ENCODE measurements at places on chromosomes 5 and 9.
A peak's percentile ranks its signal among the peaks of the same experiment; 100 is the strongest.

GRCh38 chr5:23014825-23015224, 161.7 kb upstream of the CDH12 start:
- DNase-seq, result no peak

DNA sequence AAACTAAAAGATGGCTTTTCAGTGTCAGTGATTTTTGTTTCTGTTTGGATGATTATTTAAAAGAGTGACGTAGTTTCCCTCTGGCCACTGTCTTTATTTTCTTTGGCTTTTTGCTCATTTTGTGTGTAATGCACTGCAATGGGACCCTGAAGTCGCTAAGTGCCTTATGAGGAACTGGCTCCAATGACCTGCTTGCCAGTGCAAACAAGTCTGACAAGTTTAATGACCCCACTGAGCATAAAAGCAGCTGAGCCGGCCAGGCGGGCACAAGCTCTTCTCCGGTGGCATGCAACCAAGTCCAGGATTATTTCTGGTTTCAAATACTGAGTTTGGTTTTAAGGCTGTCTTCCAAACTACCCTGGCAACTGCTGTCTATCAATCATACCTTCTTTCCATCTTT, 15.6 kb upstream of the GNA14 start:
- DNase-seq, result no peak

DNA sequence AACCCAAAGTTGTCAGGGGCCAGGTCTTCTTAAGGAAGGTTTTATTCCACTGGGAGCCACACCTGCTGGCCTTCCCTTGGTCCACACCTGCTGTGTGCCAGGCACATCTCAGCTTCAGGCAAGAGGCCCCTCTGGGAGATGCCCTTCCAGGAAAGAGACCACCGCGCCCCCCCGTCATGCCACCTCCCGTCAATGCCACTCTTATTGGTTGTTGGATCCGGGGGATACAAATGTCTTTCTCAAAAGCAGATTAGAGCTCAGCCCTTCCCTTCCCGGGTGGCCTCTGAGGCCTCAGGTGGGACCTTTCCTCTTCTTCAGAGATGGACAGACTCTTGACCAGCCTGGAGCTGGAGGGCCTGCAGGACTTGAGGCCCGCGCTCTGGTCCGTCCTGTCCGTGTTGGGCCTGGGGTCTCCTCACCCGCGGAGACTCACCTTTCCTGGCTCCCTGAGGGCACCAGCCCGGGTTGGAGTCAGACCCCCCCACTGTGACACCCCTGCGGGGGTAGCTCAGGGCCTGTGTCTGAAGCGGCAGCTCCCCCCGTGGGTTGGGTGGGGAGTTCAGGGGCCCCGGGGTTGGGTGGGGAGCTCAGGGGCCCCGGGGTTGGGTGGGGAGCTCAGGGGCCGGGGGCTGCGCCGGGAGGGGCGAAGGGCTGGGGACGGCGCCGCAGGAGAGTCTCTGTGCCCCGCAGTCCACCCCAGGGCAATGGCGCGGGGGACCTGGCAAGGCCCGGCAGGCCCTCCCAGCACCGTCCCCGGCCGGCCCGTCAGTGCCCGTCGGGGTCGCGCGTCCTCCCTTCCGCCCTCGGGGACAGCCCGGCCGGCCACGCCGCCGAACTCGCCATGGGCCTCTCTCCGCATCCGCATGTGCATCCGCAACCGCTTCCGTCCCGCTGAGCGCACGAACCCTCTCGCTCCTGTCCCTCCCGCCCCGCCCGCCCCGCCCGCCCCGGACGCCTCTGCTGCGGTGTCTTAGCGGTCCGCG, 3.7 kb upstream of the SLC9A3 start:
- DNase-seq, result no peak

GRCh38 chr5:131067636-131068035, 97.4 kb downstream of the HINT1 start:
- no peak for DNase-seq

GRCh38 chr5:105032917-105033316, 1470.3 kb upstream of the NUDT12 start:
- no peak for DNase-seq

GRCh38 chr9:72589667-72590521, 68.5 kb downstream of the TMC1 start:
- peak; percentile 35 for DNase-seq

DNA sequence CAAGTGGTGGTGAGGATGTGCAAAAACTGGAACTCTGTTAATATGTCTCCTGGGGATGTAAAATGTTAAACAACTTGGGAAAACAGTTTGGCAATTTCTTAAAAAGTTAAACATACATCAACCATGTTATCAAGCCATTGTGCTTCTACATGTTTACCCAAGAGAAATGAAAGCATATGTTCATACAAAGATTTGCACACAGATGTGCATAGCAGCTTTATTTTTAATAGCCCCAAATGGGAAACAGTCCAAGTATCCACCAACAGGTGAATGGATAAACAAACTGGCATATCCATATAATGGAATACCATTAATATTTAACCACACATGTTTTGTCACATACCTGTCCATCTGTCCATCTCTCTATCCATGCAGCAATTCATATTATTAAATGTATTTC, 6.2 kb downstream of the VPS13A start:
- no peak for DNase-seq

- no peak for DNase-seq
These were observed 110.5 kb downstream of the PHF2 start for GRCh38 chr9:93686880-93687236.

DNA sequence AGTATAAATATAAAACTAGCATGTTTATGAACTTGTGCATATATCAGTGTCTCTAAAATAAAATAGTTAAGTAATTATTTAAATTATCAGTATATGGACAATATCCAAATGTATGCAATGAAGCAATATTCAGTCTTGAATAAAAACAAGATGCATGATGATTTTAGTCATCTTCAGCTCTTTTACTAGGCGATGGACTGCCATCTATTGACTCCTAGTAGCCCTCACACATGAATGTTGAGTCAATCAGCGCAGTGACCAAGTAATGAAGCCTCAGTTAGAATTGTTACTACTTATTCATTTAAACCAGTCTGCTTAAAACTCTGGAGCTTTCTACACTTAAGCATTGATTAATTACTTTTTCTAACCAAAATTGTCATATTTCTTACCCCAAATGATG, 92.9 kb upstream of the GRHPR start:
- peak; percentile 58 for DNase-seq

GRCh38 chr5:177116631-177117373, 16.8 kb upstream of the NSD1 start:
- peak; percentile 95 for DNase-seq

DNA sequence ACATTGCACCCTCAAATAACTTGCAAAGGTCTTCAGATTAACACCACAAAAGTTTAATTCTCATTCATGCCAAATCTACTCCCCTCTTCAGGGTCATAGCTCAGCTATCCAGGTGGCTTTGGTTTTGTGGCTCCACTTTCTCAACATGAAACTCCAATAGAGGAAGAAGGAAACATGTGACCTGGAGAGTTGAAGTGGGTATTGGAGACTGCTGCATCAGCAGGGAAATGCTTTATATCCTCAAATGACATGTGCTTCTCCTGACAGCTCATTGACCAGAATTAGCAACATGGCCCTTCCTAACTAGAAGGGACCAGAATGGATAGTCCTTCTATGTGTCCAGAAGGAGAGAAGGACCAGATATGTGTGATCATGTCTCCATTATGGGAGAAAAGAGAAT, 73.6 kb downstream of the TLR4 start:
- no peak for DNase-seq

- DNase-seq, result no peak
These were observed 511.2 kb upstream of the GRAMD2B start for GRCh38 chr5:125912028-125912427.

DNA sequence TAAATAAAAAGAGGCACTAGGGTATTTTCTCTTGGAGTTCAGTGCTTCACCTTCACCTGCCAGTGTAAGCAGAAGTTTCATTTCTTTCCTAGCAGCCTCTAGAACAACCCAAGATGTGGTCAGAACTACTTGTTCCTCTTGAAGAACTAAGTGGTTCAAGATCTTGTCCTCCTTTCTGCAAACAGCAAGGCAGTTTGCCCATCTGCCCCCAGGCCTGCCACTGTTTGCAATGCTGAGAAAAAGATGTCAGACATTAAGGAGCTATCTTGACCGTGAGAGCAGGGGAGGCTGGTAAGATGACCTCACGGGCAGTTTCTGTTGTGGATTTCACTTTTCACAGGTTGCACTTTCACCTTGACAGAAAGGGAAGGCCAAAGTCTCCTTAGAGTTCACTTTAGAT, 52.0 kb upstream of the KLF4 start:
- no peak for DNase-seq

DNA sequence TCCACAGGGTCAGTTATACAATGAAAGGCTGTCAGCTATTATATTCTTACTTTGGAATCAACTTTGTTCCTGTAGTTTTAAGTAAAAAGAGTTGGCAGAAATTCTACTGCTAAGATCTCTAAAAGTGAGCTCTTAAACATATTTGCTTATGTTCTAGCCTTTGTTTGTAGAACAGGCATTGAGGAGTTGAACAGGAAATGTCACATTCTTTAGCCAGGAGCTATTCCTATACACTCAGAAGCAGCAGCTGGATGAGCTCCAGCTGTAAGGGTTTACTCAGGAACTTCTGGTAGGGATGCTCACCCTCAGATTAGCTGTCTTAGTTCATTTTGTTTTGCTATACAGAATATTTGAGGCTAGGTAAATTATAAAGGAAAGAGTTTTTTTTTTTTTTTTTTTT, 22.4 kb upstream of the SPINK14 start:
- DNase-seq, result peak; percentile 72
